ENCODE measurements at places on chromosomes 2 and 18. TPM values are rescaled to one million over a fixed set of nuclear protein-coding genes. Genes with fewer than 3 reads are reported as not detected.
A peak's percentile ranks its signal among the peaks of the same experiment; 100 is the strongest.

GRCh38 chr2:240441326-240441992 lies 6.0 kb downstream of the GPC1 start:
- H3K27ac ChIP-seq: no peak overlapping the region
- H3K4me3 ChIP-seq: no peak overlapping the region
- no peak for DNase-seq
- peaks cover 9% of the 10 kb centered on the region for H3K27me3 ChIP-seq

GRCh38 chr2:147033044-147033443 lies 811.8 kb upstream of the ACVR2A start:
- no peaks in the 10 kb centered on the region for H3K4me1 ChIP-seq
- H3K27me3 ChIP-seq: peaks cover 3% of the 10 kb centered on the region
- no peak for DNase-seq
- H3K36me3 ChIP-seq: no peaks in the 10 kb centered on the region
- no peak overlapping the region for H3K4me3 ChIP-seq

- DNase-seq: no peak
- H3K4me1 ChIP-seq: no peaks in the 10 kb centered on the region
- H3K27ac ChIP-seq: no peak overlapping the region
Measured at GRCh38 chr2:19841918-19842693, 59.7 kb downstream of the TTC32 start.

- H3K36me3 ChIP-seq: peaks cover 49% of the 10 kb centered on the region
- H3K4me1 ChIP-seq: peaks cover 93% of the 10 kb centered on the region
- no peak overlapping the region for H3K4me3 ChIP-seq
- peak overlapping the region; percentile 79 for H3K27ac ChIP-seq
- H3K27me3 ChIP-seq: no peaks in the 10 kb centered on the region
Measured at GRCh38 chr2:197135806-197136205, 174.8 kb downstream of the ANKRD44 start.

DNA sequence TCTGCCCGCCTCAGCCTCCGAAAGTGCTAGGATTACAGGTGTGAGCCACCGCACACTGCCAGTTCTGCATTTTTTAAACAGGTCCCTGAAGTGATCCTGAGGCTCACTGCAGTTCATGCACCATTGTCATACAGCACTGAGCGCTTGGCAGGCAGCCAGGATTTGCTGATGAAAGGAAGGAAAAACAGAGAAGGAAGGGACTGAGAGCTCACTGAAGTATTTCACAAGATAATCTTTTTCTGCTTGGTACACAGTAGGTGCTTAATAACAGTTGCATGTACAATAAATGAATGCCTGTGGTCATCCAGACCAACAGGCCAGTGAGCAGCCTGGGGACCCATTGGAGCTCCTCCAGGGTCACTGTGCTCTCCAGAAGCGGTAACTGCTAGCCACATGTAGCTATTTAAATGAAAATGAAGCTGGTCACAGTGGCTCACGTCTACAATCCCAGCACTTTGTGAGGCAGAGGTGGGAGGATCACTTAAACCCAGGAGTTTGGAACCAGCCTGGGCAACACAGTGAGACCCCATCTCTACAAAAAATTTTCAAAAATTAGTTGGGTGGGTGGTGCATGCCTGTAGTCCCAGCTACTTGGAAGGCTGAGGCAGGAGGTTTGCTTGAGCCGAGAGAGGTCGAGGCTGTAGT lies 33.1 kb upstream of the SMAD7 start:
- H3K27me3 ChIP-seq: peaks cover 15% of the 10 kb centered on the region
- H3K27ac ChIP-seq: peak overlapping the region; percentile 32
- H3K4me1 ChIP-seq: no peaks in the 10 kb centered on the region
- H3K36me3 ChIP-seq: no peaks in the 10 kb centered on the region
- H3K4me3 ChIP-seq: no peak overlapping the region

DNA sequence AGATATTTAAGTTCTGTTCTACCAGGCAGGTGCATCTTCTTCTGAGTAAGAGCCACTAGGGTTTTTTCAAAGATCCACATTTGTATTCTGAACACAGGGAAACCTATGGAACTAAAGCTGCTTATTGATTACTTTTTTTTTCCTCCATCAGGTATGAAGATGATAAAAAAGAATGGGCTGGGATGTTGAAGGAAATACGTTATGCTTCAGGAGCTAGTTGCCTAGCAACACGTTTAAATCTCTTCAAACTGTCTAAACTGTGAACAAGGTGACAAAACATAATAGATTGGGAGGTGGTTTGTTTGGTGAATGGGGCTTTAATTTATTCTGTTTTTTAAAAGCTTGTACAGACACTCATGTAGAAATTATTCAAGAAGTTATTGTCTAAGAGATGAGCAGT lies 15.9 kb downstream of the KLHL41 start:
- no peaks in the 10 kb centered on the region for H3K27me3 ChIP-seq
- H3K4me1 ChIP-seq: no peaks in the 10 kb centered on the region
- peaks cover 7% of the 10 kb centered on the region for H3K36me3 ChIP-seq
- no peak overlapping the region for H3K27ac ChIP-seq
- no peak overlapping the region for H3K4me3 ChIP-seq
- DNase-seq: no peak

DNA sequence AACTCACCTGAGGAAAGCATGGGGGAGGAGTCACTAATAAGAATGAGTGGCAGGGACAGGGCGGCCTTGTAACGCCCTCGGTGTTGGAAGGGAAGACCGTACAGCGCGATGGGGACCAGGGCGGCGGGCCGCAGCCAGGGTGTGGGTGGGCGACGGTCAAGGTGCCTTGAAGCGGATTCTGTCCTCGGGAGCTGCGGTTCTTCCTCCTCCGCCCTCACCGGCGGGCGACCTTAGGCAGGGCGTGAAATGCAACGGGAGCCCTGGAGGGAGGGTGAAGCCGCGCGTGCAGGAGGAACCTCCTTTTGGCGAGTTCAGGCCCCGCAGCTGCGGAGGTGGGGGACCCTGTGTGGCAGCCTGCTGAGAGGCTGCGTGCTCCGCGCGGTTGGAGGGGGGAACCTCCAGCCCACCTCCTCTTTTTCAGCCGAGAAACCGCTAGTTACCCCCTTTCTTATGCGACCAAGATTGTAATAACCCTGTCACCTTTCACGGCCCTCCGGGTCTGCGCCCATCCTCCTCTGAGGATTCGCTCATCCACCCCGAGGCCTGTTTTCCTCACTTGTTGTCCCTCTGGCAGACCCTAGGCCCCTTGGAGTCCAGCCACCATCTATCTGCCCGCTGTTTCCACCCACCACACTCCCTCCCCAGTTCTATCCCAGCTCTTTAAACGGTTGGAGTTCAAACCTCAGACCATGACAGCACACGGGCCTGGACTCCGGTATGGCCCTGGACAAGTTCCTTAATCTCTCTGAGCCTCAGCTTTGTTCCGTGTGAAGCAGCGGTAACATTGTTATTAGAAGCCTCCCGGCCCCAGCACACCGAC lies 823 bp upstream of the RNU2-63P start:
- peaks cover 31% of the 10 kb centered on the region for H3K4me1 ChIP-seq
- peak overlapping the region; percentile 100 for H3K27ac ChIP-seq
- H3K27me3 ChIP-seq: no peaks in the 10 kb centered on the region
- H3K4me3 ChIP-seq: peak overlapping the region; percentile 98
- peaks cover 10% of the 10 kb centered on the region for H3K36me3 ChIP-seq
- no peak for DNase-seq

GRCh38 chr2:203670939-203671338 lies 35.5 kb upstream of the CD28 start:
- DNase-seq: no peak
- H3K27me3 ChIP-seq: peaks cover 32% of the 10 kb centered on the region
- H3K36me3 ChIP-seq: no peaks in the 10 kb centered on the region

GRCh38 chr2:126793885-126794613 lies 104.6 kb upstream of the TEX51 start:
- peaks cover 16% of the 10 kb centered on the region for H3K27me3 ChIP-seq
- no peak overlapping the region for H3K27ac ChIP-seq

GRCh38 chr2:237139123-237139675 lies 53.5 kb downstream of the COPS8 start:
- DNase-seq: no peak
- H3K4me3 ChIP-seq: no peak overlapping the region
- no peaks in the 10 kb centered on the region for H3K36me3 ChIP-seq
- H3K27me3 ChIP-seq: peaks cover 1% of the 10 kb centered on the region
- H3K4me1 ChIP-seq: no peaks in the 10 kb centered on the region
- H3K27ac ChIP-seq: no peak overlapping the region

- no peak overlapping the region for H3K27ac ChIP-seq
- no peak for DNase-seq
- H3K36me3 ChIP-seq: no peaks in the 10 kb centered on the region
- no peak overlapping the region for H3K4me3 ChIP-seq
- H3K27me3 ChIP-seq: no peaks in the 10 kb centered on the region
Measured at GRCh38 chr18:51503351-51503750, 305.9 kb upstream of the MEX3C start.

DNA sequence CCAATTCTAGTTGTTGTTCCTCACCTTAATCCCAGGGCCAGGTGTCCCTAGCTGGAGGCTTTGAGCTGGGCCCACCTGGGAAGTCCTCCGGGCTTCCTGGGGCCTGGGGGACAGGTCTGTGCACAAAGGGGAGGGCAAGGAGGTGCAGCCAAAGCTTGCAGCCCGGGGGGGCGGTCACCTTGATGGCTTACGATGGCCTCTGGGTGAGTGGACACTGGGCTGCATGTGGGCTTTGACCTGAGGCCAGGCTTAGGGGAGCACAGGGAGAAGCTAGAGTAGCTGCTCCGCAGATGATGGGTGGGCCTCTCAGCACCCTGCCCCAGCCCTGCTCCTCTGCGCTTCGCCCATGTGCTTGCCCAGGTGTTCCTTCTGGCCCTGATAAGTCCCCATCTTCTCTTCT lies 41.8 kb upstream of the HAAO start:
- no peaks in the 10 kb centered on the region for H3K4me1 ChIP-seq
- no peaks in the 10 kb centered on the region for H3K27me3 ChIP-seq
- no peak overlapping the region for H3K4me3 ChIP-seq

GRCh38 chr2:121699421-121700333 lies 37.0 kb downstream of the NIFK start:
- no peak overlapping the region for H3K27ac ChIP-seq
- peaks cover 12% of the 10 kb centered on the region for H3K4me1 ChIP-seq
- H3K4me3 ChIP-seq: peak overlapping the region; percentile 57
- no peaks in the 10 kb centered on the region for H3K27me3 ChIP-seq

GRCh38 chr2:191604154-191604553 lies 73.8 kb upstream of the NABP1 start:
- no peak for DNase-seq
- H3K4me3 ChIP-seq: no peak overlapping the region
- H3K27me3 ChIP-seq: no peaks in the 10 kb centered on the region
- no peak overlapping the region for H3K27ac ChIP-seq

DNA sequence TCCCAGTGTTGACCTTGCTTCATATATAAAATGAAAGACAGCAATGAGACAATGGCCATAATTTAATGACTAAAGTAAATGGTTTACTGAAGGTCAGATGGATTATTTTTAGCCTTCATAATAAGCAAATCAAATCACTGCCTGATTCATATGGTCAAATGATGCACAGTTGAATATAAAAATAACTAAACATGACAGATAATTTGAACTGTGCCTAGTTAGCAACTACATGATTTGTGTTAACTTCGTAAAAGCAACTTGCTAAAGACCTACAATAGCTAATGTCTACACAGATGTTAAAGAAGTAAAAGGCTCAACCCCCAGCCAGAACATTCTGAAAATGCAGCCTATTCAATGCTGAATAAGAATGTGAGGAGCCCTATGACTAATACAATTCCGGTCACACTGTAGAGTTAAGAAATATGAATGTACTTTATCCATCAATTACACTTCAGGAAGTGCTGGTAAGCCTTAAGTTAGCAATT lies 590.8 kb upstream of the CDH2 start:
- H3K36me3 ChIP-seq: no peaks in the 10 kb centered on the region
- no peak overlapping the region for H3K27ac ChIP-seq

- H3K4me1 ChIP-seq: peaks cover 46% of the 10 kb centered on the region
- H3K4me3 ChIP-seq: peak overlapping the region; percentile 96
- no peaks in the 10 kb centered on the region for H3K27me3 ChIP-seq
- peak overlapping the region; percentile 95 for H3K27ac ChIP-seq
- peaks cover 29% of the 10 kb centered on the region for H3K36me3 ChIP-seq
- no peak for DNase-seq
Measured at GRCh38 chr2:64143169-64144056, 807 bp downstream of the PELI1 start.

DNA sequence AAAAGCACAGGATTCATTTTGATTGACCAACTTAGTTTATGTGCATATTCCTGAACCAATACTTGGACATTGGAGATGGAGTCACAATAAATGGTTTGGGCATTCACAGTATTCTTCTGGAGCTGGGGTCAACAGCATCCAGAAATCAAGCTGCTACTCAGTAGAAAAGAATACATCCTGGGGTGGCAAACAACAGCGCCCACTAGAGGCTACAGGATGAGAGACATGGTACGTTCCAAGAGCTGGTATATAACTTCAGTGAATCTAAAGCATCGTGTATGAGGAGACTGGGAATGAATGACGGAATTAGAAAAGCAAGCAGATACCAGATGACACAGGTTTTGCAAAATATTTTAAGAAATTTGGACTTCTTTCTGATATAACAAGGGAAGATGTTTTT lies 142.9 kb upstream of the FIGN start:
- no peaks in the 10 kb centered on the region for H3K4me1 ChIP-seq
- no peak overlapping the region for H3K4me3 ChIP-seq
- no peak for DNase-seq
- no peak overlapping the region for H3K27ac ChIP-seq
- H3K36me3 ChIP-seq: no peaks in the 10 kb centered on the region

DNA sequence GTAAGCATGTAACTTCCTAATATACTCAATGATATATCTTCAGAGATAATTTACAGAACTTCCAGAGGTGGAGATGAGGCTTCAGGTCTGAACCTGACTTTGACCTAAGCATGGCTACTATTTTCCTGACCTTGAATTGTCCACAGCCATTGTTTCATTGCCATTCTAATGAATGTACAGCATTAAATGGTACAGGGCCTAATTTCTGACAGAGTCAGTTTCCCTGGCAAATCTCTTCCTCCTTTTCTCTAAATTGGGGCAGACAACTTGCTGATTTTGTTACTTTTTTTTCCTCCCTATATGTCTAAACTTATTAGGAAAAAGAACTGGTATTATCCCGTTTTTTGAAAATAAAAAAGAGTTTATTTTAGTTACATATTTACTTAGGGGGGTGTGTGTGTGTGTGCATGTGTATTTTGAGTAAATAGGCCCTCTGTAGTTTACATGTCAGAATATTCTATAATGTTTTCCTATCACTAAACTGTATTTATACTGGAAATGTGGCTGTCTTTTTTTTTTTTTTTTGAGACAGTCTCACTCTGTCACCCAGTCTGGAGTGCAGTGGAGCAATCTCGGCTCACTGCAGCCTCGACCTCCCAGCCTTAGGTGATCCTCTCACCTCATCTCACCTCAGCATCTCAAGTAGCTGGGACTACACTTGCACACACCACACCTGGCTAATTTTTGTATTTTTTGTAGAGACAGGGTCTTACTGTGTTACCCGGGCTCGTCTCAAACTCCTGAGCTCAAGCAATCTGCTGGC lies 43.3 kb upstream of the SCN9A start:
- no peaks in the 10 kb centered on the region for H3K4me1 ChIP-seq
- no peaks in the 10 kb centered on the region for H3K27me3 ChIP-seq
- H3K36me3 ChIP-seq: no peaks in the 10 kb centered on the region
- no peak overlapping the region for H3K4me3 ChIP-seq

The MSTN gene
- total RNA-seq: not detected

The LHCGR gene
- total RNA-seq: not detected

The VSNL1 gene
- total RNA-seq: not detected

The OR6B3 gene
- total RNA-seq: not detected

The C2orf74 gene
- 6.0 TPM for total RNA-seq

The CLEC4F gene
- total RNA-seq: not detected

Data from activated B cell treated with CpG ODN at 0.5 μM for 24 hours (primary cell).